ENCODE measurements at places on chromosomes 6 and 20.

GRCh38 chr6:55668591-55668990 is 89.6 kb upstream of the HMGCLL1 start:
- no peak for DNase-seq

DNA sequence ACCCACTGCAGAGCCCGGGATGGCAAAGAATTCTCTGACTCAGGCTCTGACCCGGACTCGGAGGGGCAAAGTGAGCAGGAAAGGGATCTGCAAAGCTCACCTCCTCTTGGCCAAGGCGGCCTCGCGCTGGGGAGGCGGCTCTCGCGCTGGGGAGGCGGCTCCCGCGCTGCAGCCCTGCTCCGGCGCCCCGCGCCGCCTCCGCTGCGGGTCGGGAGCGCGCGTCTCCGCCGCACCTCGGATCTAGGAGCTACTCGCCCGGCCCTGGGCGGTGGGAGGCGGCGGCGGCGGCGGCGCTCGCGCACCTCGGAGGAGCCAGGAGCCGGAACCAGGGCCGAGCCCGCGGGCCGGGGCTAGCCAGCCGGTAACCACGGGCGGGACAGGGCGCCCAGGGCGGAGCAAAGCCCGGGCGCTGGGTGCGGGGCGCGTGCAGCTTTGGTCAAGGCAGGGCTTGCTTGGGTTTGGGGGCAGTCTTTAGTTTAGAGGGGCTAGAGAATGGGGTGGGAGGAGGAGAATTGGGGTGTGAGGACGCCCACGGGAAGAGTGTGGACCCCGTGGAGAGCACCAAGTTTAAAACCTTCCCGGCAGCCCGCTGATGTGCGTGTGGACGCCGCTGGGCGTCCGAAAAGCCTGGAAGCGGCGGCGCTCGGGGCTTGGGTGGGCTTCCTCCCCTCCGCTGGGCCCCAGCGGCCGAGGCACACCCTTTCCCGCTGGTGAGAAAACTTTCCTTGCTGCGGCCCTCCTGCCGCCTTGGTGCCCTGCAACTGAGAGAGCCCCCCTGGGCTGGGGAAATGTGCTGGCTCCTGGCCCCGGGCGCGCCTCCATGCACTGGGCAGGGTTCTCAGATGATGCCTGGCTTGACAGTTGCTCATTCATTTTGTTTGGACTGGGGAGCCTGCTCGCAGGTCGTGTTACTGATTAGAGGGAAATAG is at the start of gene MRAP2:
Gene MRAP2 (plus strand): TSS at position 250 of the 929 bp plus-strand sequence. CDS start 21,547 bp downstream, outside the sequence.
- no peak for DNase-seq

- no peak for DNase-seq
These were observed 35.1 kb downstream of the MGME1 start for GRCh38 chr20:18003897-18004296.

DNA sequence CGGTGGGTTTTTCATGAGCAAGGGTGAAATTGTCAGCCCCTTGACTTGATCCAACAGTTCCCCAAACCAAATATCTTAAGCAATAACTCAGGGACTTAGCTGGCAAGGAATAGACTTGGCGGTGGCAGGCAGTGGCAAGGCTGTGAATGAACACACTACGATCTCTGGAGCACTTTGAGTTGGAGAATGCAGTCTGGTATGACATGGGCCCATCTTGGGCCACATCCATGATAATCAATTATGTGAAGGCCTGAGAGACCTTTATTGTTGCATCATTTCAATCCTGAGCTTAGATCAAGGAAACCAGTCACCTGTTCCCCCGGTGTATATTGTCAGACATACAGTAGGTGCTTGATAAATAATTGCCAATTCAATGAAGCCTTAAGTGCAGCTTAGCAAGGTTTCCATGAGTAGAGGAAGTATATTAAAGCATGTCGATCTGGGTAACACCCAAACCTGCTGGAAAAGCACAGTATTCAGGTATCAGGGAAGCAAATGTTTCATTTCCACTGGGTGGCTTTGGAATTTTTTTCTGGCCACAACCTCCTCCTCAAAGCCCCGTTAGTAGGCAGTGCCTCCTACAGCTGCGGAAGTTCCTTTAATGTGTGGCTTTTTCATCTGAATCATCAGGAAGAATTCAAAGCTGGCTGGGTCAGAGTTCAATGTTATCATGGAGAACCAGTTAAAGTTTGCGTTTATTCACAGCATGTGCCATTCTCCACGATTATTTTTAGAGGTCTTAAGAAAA is 10.2 kb downstream of the CASS4 start:
- no peak for DNase-seq

- DNase-seq = no peak
These were observed 4.1 kb downstream of the TRIM38 start for GRCh38 chr6:25966711-25967110.

- DNase-seq = no peak
These were observed 379.9 kb upstream of the EPHA7 start for GRCh38 chr6:93799226-93799625.

Measured in GM04504 (cell line).